ENCODE measurements at places on chromosomes 3 and 15. TPM values are rescaled to one million over a fixed set of nuclear protein-coding genes. Genes with fewer than 3 reads are reported as not detected.

The SLC38A3 gene
- total RNA-seq = not detected

The UBAP1L gene
- total RNA-seq = 3.5 TPM

The ZCWPW2 gene
- total RNA-seq = 0.27 TPM

The DPPA2 gene
- not detected for total RNA-seq

The TLE3 gene
- total RNA-seq = 76.5 TPM

The SLC27A2 gene
- total RNA-seq = 16.6 TPM

The STRA6 gene
- not detected for total RNA-seq

The EPHB3 gene
- 0.04 TPM for total RNA-seq

The CLSTN2 gene
- total RNA-seq = not detected

The ITPKA gene
- 0.53 TPM for total RNA-seq

The UPK1B gene
- total RNA-seq = not detected

The NPAP1 gene
- total RNA-seq = not detected

The LSMEM2 gene
- not detected for total RNA-seq

The ABCF3 gene
- 70.9 TPM for total RNA-seq

Data from CD8-positive, alpha-beta memory T cell (primary cell).